Uterus (tissue), 4 donors: ENCODE measurements at places on chromosomes 6 and 20. TPM values are rescaled to one million over a fixed set of nuclear protein-coding genes. Genes with fewer than 3 reads are reported as not detected.

The PBOV1 gene
- not detected for total RNA-seq

The RFX6 gene
- total RNA-seq, result not detected

The NEDD9 gene
- 68.2 TPM for total RNA-seq

The C6orf163 gene
- 8.6 TPM for total RNA-seq

DNA sequence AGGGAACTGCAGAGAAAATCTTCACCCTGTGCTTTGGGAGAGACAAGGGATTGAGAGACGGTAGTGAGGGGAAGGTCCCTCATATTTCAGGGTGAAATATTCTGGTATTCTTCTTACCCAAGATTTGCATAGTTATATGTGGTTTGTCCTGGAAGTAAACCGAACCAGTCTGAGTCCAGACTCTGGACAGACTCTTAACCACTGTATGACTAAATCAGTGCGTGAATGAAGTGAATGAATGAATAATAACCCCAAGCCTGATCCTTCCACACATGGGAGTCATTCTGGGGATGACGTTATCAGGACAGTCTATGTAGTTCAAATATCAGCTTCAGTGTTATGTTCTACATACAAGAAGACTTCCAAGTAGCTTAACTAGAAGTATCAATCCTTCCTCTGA is 690.7 kb downstream of the KIF16B start:
- DNase-seq, result no peak

GRCh38 chr6:127328043-127328609 is 15.3 kb downstream of the ECHDC1 start:
- DNase-seq, result no peak

- DNase-seq, result no peak
These were observed 312.9 kb downstream of the SAMD5 start for GRCh38 chr6:147821295-147821897.

GRCh38 chr6:42131531-42131930 is 10.9 kb downstream of the C6orf132 start:
- no peak for DNase-seq

- no peak for DNase-seq
These were observed 180.8 kb upstream of the CHD6 start for GRCh38 chr20:41798930-41799502.

- no peak for DNase-seq
These were observed 164.3 kb upstream of the MLN start for GRCh38 chr6:33967966-33968724.

- DNase-seq, result no peak
These were observed 143.9 kb upstream of the ZNF217 start for GRCh38 chr20:53737396-53738038.

GRCh38 chr6:40620574-40621240 is 33.5 kb upstream of the LRFN2 start:
- no peak for DNase-seq

DNA sequence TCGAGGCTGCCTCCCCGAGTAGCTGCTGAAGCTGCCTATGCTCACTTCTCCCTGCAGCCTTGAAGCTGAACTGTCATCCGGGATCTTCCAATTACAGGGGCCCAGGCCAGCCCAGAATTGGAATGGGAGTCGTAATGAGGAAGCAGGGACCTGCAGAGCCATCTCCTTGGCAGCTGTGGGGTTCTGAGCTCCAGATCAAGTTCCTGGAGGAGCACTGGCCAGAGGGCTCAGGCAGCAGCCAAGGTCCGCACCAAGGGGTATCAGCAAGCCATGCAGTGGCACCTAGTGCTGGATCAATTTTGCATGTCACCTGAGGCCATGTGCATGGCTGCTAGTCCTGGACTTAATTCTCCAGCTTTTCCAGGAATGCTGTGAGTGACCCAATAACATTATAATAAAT is 163.2 kb upstream of the TSHZ2 start:
- no peak for DNase-seq

- peak; percentile 2 for DNase-seq
These were observed 158.3 kb downstream of the GRM4 start for GRCh38 chr6:33987531-33988021.

GRCh38 chr20:39658662-39659409 is 696.7 kb downstream of the DHX35 start:
- no peak for DNase-seq

- DNase-seq, result no peak
These were observed 8.0 kb downstream of the STMN3 start for GRCh38 chr20:63645218-63645617.

- DNase-seq, result no peak
These were observed 201.2 kb upstream of the SMLR1 start for GRCh38 chr6:130625825-130626527.

GRCh38 chr6:169722362-169723199 is 1.7 kb downstream of the PHF10 start:
- peak; percentile 26 for DNase-seq

DNA sequence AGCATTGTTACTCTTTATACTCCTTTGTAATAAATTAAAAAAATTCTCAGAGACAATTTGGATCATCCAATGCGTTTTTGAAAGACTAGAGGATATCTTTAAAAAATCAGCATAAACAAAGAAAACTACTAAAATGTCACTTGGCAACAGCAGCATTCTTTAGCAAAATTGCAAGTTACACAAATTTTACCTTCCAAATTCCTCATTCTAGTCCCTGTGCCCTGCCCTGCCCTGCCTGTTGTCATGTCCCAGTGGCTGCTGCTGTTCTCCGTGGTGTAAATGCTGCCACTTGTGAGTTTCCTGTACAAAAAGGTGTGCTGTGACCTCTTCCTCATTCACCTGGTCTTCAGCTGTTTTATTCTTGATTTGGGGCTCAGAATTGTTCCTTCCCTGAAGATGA is 83.2 kb downstream of the CDC5L start:
- no peak for DNase-seq

- DNase-seq, result no peak
These were observed 140.9 kb downstream of the LPA start for GRCh38 chr6:160523223-160523622.

DNA sequence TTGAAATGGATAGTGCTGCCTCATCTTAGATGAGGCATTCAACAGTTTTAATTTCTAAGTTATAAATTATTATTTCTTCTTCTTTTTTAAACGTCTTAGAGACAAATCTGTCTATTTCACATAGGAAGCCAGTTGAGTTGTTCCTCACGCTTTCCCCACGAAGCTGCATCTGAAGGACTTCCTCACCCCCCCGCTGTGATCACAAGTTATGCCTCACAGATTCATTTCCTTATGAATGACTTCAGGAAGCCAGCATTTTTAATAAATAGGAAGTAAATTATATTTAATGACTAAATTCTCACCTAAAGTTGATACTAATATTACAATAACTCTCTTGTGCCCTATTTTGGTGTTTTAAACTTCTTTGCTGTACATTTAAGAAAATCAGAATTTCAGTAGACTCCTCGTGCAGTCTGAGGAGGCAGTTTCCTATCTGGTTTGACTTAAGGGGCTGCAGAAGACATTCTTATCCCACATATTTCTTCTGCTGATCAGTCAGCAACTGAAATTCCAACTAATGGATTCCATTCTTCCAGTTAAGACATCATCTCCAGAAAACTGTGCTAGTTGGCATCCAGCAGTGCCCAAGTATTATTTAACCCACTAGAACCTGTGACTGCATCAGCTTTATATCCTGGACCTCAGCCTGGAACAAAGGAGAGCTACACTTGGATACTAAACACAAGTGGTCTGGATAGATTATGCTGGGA is 182.7 kb upstream of the CCN2 start:
- no peak for DNase-seq

DNA sequence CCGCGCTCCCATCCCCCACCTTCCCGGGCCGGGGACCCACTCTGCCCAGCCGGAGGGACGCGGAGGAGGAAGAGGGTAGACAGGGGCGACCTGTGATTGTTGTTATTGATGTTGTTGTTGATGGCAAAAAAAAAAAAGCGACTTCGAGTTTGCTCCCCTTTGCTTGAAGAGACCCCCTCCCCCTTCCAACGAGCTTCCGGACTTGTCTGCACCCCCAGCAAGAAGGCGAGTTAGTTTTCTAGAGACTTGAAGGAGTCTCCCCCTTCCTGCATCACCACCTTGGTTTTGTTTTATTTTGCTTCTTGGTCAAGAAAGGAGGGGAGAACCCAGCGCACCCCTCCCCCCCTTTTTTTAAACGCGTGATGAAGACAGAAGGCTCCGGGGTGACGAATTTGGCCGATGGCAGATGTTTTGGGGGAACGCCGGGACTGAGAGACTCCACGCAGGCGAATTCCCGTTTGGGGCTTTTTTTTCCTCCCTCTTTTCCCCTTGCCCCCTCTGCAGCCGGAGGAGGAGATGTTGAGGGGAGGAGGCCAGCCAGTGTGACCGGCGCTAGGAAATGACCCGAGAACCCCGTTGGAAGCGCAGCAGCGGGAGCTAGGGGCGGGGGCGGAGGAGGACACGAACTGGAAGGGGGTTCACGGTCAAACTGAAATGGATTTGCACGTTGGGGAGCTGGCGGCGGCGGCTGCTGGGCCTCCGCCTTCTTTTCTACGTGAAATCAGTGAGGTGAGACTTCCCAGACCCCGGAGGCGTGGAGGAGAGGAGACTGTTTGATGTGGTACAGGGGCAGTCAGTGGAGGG is 2.8 kb downstream of the SOX4 start:
- DNase-seq, result peak; percentile 61

DNA sequence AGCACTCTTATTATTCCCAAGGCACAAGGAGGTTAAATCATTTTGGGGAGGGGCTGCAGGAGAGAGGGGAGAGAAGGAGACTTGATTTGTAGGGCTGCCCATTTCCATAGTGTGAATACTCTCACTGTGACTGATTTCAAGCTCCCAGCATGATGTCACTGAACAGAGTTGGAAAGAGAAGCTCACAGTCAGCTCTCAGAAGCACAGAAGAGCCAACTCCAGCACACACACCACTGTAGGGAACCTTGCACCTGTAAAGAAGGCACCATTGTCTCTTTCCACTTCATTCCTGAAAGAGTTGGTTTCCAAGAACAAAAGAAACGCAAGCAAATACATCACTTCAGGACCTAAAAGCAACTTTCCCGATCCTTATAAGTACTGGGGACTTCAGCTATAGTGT is 12.7 kb upstream of the STK35 start:
- DNase-seq, result no peak

GRCh38 chr20:41165001-41165882 is 27.9 kb downstream of the PLCG1 start:
- no peak for DNase-seq
